ENCODE measurements at places on chromosomes 5 and 9.

- DNase-seq: no peak
Observed at GRCh38 chr9:77131399-77131798, 45.9 kb upstream of the VPS13A start.

- DNase-seq: no peak
Observed at GRCh38 chr5:143678148-143678905, 133.6 kb upstream of the HMHB1 start.

GRCh38 chr5:112643339-112643971 is 94.2 kb upstream of the APC start:
- no peak for DNase-seq

- no peak for DNase-seq
Observed at GRCh38 chr9:38038307-38039089, 30.5 kb downstream of the SHB start.

- no peak for DNase-seq
Observed at GRCh38 chr5:126015235-126016181, 407.7 kb upstream of the GRAMD2B start.

- no peak for DNase-seq
Observed at GRCh38 chr5:108578791-108579190, 168.9 kb upstream of the FER start.

DNA sequence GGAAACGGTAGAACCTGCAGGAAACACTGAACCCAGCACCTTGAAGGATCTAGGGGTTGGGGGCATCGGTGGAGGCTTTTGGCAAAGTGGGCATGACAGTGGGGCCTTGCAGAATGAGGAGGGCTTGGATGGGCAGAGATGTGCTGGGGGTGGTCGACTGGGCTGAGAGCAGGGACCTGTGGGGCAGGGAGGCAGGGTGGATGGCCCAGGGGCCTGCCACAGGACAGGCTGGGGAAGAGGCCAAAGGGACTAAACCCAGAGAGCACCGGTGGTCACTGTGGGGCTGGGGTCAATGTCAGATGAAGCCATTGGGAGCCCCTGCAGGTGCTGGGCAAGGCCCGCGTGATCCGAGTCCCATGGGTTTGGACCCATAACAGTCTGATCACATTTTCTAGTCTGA is 175.3 kb downstream of the DAB2IP start:
- DNase-seq: no peak

- no peak for DNase-seq
Observed at GRCh38 chr5:112685931-112686330, 51.8 kb upstream of the APC start.

DNA sequence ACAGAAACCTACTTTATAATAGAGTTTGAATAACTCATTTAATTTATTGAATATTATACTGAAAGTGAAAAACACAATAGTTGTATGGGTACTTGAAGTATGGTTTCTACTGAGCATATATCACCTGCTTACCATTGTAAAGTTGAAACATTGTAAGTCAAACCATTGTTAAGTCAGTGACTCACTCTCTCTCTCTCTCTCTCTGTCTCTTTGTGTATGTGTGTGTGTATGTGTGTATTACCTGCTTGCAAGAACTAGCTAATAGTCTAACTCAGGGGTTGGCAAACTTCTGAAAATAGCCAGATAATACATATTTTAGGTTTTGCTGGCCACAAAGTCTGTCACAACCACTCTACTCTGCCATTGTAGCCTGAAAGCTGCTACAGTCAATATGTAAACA is 564.3 kb upstream of the ZNF608 start:
- DNase-seq: no peak

GRCh38 chr9:123630233-123630632 is 274.2 kb downstream of the CRB2 start:
- no peak for DNase-seq

DNA sequence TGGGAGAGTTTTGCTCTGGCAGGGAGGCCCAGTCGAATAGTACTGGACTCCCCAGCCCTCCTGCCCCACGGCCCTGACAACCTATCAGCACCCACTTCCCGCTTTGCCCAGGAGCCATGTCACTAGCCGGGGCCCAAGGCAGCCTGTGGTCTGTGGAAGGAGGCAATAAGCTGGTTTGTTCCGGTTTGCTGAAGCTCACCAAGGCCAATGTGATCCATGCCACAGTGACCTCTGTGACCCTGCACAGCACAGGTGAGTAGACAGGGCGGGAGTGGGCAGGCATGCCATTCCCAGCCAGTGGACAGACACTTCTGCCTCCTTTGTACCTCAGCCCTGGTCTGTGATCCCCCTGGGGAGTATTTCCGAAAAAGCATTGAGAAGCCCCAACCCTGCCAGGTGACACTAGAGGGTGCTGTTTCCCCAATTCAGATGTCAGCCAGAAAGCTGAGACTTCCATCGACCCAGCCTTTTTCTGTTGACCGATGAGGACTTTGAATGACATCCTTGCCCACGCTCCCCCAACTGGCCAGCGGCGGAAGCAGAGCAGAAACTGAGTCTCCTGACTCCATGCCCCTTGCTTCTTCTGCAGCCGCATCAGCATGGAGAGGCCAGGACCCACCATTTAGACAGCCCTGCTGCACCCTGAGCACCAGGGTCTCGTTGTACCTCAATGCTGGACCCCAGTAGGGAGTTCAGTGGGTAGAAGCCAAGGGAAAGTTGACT is 9.6 kb downstream of the PCYOX1L start:
- peak; percentile 91 for DNase-seq

GRCh38 chr5:115579747-115580173 is 22.5 kb downstream of the TICAM2 start:
- peak; percentile 27 for DNase-seq

DNA sequence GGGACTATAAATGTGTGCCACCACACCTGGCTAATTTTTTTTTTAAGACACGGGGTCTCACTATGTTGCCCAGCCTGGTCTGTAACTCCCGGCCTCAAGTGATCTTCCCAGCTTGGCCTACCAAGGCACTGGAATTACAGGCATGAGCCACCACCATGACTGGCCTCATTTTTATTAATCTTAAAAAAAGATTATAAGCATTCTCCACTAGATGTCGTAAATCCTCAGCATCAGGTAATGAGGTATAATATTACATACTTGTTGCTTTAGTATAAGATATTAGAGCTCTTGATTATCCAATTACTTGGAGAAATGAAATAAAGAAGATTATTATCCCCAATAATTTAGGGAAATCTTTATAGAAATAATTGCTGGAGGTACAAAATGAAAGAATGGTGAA is 78.2 kb upstream of the HTR1A start:
- DNase-seq: no peak

- no peak for DNase-seq
Observed at GRCh38 chr5:108212775-108213346, 169.0 kb downstream of the FBXL17 start.

DNA sequence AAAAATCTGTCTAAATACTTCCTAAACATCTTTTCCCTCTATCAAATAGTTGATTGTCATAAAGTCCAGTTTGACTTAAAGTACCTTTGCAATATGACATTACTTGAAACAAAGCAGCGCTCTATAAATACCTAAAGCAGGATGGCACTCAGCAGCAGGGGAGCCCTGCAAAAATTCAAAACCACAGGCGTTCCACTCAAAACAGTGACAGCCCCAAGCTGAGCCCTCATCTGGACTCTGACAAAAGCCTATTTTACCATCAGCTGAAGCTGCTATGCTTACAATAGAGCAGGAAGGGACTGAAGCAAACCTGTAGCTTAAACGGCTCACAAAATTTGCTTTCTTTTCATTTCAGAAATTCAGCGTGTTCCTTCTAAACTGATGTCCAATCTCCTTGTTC is 11.5 kb downstream of the GABRA6 start:
- no peak for DNase-seq

DNA sequence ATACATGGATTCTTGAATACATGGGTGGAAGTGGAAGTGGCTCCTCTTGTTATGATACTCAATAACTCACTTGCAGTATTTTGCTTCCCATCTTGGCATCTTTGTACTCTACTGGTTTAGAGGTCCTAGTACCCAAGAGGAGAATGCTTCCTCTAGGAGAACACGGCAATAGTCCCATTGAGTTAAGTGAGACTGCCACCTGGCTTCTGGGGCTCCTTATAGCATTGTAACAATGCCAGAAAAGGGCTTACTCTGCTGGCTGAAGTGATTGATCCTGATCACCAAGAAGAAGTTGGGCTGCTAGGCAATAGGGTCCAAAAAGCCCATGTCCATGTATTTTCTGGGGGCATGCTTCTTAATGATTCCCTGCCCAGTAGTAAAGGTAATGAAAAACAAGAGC is 627.6 kb upstream of the SGCD start:
- peak; percentile 1 for DNase-seq

GRCh38 chr5:39584927-39585326 is 160.1 kb upstream of the DAB2 start:
- no peak for DNase-seq

DNA sequence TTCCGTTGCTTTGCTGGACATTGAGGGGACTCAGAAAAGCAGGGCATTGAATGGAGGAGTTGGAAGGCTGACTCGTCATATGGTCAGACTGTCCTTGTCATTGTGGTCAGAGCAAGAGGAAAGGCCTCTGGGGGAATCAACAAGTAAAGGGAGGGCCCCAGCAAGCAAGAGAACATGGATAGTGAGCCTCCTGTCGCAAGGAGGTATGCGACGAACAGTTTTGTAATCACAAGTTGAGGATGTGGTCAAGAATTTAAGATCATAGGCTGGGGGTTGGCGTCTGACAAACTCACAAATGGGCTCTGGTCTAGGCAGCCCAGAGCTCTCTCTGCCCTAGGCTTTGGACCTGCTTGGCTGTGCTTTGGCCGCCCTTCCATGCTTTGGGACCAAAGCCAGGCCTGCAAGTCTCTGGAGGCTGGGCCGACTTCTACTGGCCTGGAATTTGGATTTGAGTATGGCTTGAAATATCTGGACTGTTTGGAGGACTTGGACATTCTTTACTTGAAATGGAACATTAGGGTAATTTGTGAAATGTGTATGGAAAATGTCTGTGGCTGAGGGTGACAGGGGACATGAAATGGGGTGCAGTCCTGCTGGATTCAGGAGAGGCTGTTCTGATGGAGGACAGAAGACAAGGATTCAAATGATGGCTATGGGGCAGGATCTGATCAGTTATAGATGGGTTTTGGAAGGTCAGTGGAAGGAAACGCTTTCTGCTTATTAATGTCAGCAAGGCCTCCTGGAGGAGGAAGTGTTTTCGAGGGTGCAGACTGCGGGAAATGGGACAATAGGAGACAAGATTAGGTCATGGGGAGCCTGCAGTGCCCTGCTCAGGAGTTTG is 19.2 kb upstream of the NDST1 start:
- DNase-seq: peak; percentile 93

DNA sequence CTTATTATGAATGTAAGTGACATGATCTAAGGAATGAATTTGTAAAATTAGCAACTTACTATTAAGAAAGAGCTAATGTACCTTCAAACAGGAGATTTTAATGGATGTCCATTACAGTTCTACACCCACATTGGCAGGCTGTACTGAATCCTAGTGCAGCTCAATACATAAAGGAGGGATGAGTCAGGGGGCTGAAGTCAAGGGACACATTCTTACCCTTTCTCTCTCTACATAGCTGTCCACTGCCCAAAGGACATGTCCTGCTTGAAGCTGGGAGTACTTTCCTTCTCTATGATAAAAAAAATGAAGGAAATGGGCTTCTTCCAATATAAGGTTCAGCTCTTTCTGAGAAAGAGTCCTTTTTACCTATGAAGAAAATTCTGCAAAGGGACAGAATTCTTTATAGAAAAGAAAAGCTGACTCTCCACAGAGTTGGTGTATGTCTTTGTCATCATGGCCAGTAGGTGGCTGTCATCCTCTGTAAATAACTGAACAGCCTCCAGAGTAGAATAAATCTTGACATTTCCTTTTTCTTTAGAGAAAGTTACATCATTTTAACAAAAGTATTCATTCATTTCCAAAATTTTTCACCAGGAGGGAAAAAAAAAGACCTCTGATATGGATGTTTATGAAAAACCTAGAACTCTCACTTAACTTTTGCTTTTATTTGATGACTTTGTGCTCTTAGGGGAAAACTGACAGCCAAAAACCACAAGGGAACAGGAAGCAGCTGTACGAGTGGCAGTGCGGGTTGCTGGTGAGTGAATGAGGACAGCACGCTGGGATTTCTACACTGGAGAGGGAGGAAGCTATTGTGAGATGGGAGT is 13.1 kb upstream of the IFNA14 start:
- peak; percentile 88 for DNase-seq

GRCh38 chr5:4832471-4832870 is 307.7 kb upstream of the ADAMTS16 start:
- no peak for DNase-seq

DNA sequence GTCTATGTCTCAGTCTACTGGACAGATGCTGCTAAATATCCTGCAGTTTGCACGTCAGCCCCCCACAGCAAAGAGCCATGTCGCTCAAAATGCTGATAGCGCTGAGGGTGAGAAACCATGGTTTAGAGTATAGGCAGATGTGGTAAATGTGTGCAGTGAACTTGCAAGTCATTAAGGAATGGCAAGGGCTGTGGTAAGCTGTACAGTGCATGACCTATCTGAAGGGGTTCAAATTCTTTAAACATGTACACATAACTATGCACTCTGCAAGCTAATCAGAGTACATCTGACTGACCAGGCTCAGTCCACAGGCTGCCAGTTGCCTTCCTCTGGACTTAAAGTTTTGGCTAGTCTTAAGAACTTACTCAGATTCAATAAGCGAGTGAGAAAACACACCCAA is 170.7 kb downstream of the CFAP90 start:
- no peak for DNase-seq

GRCh38 chr5:56255502-56255901 is 22.4 kb upstream of the ANKRD55 start:
- DNase-seq: no peak

GRCh38 chr9:76605321-76605900 is 146.4 kb downstream of the GCNT1 start:
- DNase-seq: no peak

DNA sequence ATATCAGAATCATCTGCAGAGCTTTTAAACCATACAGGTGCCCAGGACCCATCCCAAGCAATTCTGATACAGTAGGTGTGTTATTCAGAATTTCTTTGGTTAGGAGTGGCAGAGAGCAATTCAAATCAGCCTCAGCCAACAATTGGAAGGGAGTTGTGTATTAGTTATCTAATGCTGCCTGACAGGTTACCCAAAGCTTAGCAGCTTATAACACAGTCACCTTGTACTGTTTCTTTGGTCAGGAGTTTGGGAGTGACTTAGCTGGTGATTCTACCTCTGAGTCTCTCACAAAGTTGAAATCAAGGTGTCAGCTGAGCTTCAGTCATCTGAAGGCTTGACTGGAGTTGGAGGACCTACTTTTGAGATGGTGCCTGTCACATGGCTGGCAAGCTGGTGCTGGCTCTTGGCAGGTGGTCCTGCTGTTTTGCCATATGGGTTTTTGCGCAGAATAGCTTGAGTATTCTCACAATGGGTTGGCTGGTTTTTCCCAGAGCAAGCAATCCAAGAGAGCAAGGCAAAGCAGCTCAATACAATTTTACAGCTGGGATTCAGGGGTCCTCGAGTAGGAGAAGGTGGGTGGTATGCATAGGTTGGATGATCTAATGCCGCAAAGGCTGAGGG is 18.7 kb upstream of the CARNMT1 start:
- DNase-seq: no peak

DNA sequence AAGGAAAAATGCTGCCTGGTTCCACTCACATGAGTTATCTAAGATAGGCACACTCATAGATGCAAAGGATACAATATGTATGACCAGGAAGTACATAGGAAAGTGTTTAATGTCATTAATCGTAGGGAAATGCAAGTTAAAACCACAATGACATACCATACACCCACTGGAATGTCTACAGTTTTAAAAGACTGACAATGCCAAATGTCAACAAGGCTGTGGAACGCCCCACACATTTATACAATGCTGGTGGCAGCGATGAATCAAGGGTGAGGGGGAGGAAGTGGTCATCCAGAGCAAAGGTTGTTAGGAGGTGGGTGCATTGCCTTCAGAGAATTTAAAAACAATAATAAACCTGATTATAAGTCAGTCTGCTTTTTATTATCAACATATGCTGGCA is 437.8 kb downstream of the ARHGEF28 start:
- peak; percentile 7 for DNase-seq

Measured in NB4 (cell line).